ENCODE measurements at places on chromosomes 1 and 21.

GRCh38 chr1:25993197-25993951 is 4.5 kb downstream of the PAFAH2 start:
- DNase-seq = no peak

- DNase-seq = no peak
Observed at GRCh38 chr21:36710729-36711048, 11.8 kb downstream of the SIM2 start.

- DNase-seq = no peak
Observed at GRCh38 chr1:180266275-180267210, 36.5 kb downstream of the LHX4 start.

GRCh38 chr1:159763686-159764085 is 17.1 kb upstream of the DUSP23 start:
- no peak for DNase-seq

DNA sequence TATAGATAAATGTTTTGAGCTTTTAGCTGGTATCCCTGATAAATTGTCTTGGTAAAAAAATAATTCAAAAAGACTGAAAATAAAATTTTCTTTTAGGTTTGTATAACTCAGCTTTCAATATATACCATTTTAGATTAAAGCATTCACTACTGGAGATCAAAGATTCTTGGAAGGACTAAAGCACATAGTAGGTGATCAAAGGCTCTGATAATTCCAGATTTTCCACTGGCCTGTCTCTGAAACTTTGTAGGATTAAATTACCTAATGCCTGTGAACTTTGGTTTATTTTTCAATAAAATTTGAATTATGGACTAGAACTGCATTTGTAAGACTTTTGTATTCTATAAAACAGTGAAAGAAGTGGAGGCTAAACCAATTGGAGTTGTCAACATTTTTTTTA is 1.2 kb upstream of the RGS18 start:
- no peak for DNase-seq
